IMR-90 (cell line): ENCODE measurements at places on chromosomes 3 and 15. TPM values are rescaled to one million over a fixed set of nuclear protein-coding genes. Genes with fewer than 3 reads are reported as not detected.

Gene GALNT15
- 14.7 and 19.7 TPM in 2 replicates for total RNA-seq

Gene ZPLD1
- total RNA-seq: under 0.01 TPM in 2 replicates

Gene ACY1
- 21.1 and 22.0 TPM in 2 replicates for total RNA-seq

Gene DUOX1
- not detected in 2 replicates for total RNA-seq

Gene ECE2
- not detected in 2 replicates for total RNA-seq

DNA sequence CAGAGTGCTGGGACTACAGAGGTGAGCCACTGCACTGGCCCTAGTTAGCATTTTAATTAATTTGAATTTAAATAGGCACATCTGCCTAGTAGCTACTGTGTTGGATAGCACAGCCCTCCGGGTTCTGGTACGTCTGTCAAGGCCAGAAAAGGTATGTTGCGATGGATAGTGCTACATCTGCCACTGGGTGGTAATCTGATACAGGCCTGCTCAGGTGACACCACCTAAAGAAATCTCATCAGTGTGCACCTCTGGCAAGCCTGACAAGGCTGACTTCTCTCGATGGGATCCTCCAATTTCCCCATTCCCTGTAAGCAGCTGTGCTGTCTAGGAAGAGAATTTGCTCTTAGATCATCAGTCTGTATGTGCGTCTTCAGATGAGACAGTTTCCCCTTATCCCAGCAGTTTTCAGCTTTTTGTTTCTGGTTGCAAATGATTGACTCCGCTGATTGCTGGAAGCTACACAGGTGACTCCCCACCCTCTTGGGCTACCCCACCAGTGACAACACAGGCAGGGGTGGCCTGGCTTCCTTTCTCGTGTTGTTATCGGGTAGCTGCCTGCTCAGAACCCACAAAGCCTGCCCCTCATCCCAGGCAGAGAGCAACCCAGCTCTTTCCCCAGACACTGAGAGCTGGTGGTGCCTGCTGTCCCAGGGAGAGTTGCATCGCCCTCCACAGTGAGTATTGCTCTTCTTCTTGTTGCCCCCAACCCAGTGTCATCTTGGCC lies at the start of gene CCR9:
TSS of gene CCR9 (plus strand) at position 565 of the 727 bp plus-strand sequence. CDS start 8,391 bp downstream, outside the sequence.
- DNase-seq: no peak
- H3K4me1 ChIP-seq: no peaks in the 10 kb centered on the region; the same call in 1 of the 2 replicates
- no peak within 1 kb of the TSS for H3K4me3 ChIP-seq
- no peak within 1 kb of the TSS for H3K27ac ChIP-seq
- H3K27me3 ChIP-seq: peaks cover 36% of the 10 kb centered on the region

DNA sequence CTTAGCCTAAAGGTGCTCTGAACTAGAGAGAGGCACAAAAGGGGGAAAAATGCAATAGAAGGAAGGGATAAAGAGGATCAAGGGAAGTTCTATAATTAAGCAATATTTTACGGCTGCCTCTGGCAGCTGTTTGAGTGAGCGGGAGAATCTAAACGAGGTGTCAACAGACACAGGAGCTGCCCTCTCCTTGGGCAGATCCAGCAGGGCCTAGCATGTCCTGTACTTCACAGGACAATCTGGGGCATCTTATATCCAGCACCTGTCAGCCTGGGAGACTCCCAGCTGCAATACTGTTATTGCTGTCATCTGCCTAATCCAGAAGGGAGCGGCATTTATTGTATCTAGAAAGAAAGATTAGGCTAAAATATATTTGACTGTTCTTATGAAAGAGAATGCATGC lies 68.9 kb downstream of the WWTR1 start:
- no peak for DNase-seq
- peaks cover 2% of the 10 kb centered on the region; the same call in 1 of the 2 replicates for H3K36me3 ChIP-seq
- no peaks in the 10 kb centered on the region for H3K27me3 ChIP-seq
- peak overlapping the region; percentile 55 for H3K27ac ChIP-seq

DNA sequence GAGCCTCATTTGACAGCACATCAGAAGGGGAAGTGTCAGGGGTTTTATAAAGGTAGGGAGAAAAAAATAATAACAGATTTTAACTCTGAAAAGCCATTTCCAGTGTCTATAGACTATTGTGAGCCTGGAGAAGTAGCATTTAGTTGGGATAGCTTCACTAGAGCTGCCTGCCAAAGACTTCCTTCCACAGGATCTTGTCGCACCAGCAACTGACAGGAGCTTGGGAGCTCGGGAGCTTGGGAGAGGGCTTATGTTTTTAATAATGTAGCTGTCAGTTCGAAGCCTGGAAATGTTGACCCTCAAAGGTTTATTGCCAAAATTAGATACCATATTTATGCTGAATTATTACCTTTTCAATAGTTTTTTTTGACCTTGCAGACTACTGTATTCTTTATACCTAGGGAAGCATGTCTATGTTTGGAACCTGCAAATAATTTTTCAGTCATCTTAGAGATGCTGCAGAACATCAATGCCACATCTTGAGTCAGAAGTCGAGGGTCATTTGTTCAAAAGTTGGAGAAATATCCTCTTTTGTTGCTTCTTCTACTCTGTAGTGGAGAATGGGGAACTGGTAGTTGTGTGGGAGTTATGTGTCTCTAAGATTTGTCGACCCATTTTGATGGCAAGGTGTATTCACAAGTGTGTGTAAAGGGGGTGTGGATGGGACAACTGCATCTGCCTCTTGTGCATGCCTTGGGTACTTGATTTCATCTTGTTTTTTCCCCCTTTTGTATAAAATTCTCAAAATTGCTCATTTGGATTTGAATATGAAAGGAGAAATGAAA lies 41.7 kb downstream of the ARPP21 start:
- no peaks in the 10 kb centered on the region for H3K4me1 ChIP-seq
- no peak overlapping the region for H3K4me3 ChIP-seq
- no peaks in the 10 kb centered on the region for H3K36me3 ChIP-seq
- DNase-seq: no peak
- no peak overlapping the region for H3K27ac ChIP-seq
- H3K27me3 ChIP-seq: no peaks in the 10 kb centered on the region

- no peaks in the 10 kb centered on the region for H3K27me3 ChIP-seq
- H3K4me1 ChIP-seq: no peaks in the 10 kb centered on the region
- DNase-seq: no peak
Observed at GRCh38 chr3:116084999-116085791, 360.1 kb downstream of the LSAMP start.

DNA sequence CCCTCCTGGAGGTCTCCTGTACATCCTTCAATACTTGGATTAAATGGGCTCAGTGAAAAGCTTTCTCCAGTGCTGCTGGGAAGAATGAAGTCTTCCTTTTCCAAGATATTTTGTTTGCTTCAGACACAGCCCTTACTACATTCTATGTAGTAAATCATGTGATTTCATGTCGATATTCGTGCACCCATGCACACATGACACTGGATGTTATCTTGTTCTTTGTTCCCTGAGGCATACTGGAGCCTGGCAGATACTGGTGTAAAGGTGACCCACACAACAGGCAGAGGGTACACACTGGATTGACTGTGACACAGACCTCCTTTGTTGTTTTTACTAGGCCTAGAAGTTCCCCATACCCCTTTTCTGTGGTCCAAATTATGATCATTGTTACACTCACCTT lies 40.3 kb upstream of the ATP2C1 start:
- no peak for DNase-seq
- H3K4me3 ChIP-seq: no peak overlapping the region

GRCh38 chr15:92809880-92810361 lies 90.2 kb upstream of the CHD2 start:
- H3K4me3 ChIP-seq: peak overlapping the region; percentile 44
- no peaks in the 10 kb centered on the region for H3K27me3 ChIP-seq
- peak; percentile 68 for DNase-seq
- H3K4me1 ChIP-seq: peaks cover 7% of the 10 kb centered on the region

- H3K4me1 ChIP-seq: peaks cover 3% of the 10 kb centered on the region; the same call in 1 of the 2 replicates
- DNase-seq: no peak
- H3K36me3 ChIP-seq: no peaks in the 10 kb centered on the region
- H3K27me3 ChIP-seq: peaks cover 69% of the 10 kb centered on the region
- H3K27ac ChIP-seq: no peak overlapping the region
Observed at GRCh38 chr3:194251007-194251406, 100.1 kb downstream of the CPN2 start.

DNA sequence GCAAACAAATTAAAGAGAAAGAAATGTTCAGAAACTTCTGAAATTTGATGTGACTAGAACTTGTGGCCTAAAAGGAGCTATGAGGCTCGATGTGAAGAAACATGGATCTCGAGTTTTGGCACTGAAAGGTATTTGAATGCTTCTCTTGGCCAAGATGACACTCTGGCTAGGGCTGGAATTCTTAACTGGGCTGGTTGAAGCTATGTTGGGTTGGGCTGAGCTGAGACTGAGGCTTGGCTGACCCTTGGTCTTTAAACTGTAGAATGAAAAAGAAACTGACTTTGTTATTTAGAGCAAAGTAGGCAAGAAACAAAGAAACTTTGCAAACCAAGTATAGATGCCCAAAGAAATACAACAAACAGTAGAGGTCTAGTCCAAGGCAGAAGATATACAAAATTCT lies 28.1 kb upstream of the CLDN16 start:
- no peak overlapping the region for H3K4me3 ChIP-seq
- no peaks in the 10 kb centered on the region for H3K27me3 ChIP-seq
- DNase-seq: no peak
- peaks cover 2% of the 10 kb centered on the region; the same call in 1 of the 2 replicates for H3K4me1 ChIP-seq
- no peak overlapping the region for H3K27ac ChIP-seq
- H3K36me3 ChIP-seq: no peaks in the 10 kb centered on the region

GRCh38 chr3:12186046-12186445 lies 27.3 kb upstream of the TIMP4 start:
- no peak for DNase-seq
- H3K4me3 ChIP-seq: no peak overlapping the region
- no peak overlapping the region for H3K27ac ChIP-seq
- H3K4me1 ChIP-seq: peaks cover 19% of the 10 kb centered on the region
- no peaks in the 10 kb centered on the region for H3K27me3 ChIP-seq
- H3K36me3 ChIP-seq: no peaks in the 10 kb centered on the region

- H3K36me3 ChIP-seq: no peaks in the 10 kb centered on the region
- no peak overlapping the region for H3K4me3 ChIP-seq
- no peaks in the 10 kb centered on the region for H3K27me3 ChIP-seq
- H3K4me1 ChIP-seq: peaks cover 6% of the 10 kb centered on the region
- DNase-seq: no peak
Observed at GRCh38 chr3:114450008-114450596, 156.3 kb downstream of the TIGIT start.

DNA sequence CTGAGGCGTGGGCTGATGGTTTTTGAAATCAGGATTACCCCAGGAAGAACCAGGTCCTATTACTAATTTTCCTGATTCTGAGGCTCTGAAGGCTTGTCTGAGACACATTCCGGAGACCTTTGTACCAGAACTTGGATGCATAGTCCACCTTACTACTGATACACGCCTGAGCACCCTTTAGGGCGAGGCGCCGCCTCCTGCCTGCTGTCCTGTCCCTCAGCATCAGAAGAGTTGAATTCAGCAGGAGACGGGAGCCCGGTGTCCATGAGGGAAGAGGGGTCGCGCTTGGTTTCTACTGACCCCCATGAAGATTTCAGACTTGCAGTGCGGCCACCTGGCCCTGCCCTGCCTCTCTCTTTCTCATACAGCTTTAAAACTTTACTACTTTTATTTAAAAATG lies 49.9 kb downstream of the KLF13 start:
- H3K36me3 ChIP-seq: peaks cover 27% of the 10 kb centered on the region
- no peaks in the 10 kb centered on the region for H3K27me3 ChIP-seq
- peaks cover 5% of the 10 kb centered on the region for H3K4me1 ChIP-seq

- H3K4me1 ChIP-seq: peaks cover 7% of the 10 kb centered on the region
- no peak overlapping the region for H3K27ac ChIP-seq
- H3K36me3 ChIP-seq: no peaks in the 10 kb centered on the region
- H3K4me3 ChIP-seq: no peak overlapping the region
- DNase-seq: no peak
- peaks cover 5% of the 10 kb centered on the region; the same call in 1 of the 2 replicates for H3K27me3 ChIP-seq
Observed at GRCh38 chr3:126104742-126105605, 21.1 kb upstream of the SLC41A3 start.

DNA sequence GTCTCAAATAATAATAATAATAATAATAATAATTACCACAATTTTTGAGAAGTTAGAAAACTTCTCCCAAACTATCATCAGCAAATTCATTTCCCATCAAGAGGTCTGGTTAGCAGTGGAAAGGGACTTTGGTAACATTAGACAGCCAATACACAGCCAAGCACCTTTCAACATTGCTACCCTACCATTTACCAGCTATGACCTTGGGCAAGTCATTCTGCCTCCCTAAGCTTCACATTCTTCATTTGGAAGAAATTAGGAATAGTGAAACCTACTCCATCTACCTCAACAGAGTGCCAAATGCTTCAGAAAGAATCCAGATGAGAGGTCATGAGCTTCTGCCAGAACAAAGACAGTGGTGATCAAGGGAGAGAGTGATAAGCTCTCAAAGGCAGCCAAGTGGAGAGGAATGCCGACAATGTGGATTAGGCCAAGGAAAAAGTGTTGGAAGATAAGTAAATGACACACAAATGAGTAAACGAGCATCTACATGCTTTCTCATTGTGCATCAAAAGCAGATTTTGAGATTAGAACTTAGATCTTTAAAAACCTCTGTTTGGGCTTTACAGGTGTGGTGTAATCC lies 42.9 kb upstream of the LPP start:
- H3K36me3 ChIP-seq: no peaks in the 10 kb centered on the region
- no peak overlapping the region for H3K27ac ChIP-seq
- H3K4me1 ChIP-seq: no peaks in the 10 kb centered on the region
- H3K4me3 ChIP-seq: no peak overlapping the region
- no peak for DNase-seq

DNA sequence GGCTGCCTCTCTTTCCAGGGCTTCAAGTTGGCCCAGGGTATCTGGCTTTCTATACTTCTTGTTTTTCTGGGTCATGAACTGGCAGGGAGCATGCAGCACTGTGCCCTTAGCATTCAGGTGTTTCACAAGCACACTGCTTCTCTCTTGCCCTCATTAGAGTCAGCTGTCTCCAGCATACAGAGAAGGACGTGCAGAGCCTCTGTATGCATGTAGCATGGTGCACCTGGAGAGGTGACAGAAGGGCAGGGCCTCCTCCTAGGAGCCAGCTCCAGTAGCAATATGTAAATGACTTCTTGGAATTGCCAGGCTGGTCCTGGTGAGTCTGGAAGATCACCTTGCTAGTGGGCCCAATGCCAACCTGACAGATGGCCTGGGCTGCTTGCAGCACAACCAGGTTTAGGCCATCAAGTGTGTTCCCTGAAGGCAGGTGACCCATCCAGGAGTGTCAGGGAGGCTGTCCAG lies 44.8 kb upstream of the ATP2C1 start:
- H3K27ac ChIP-seq: no peak overlapping the region
- no peak overlapping the region for H3K4me3 ChIP-seq
- no peaks in the 10 kb centered on the region for H3K4me1 ChIP-seq
- no peaks in the 10 kb centered on the region for H3K36me3 ChIP-seq
- H3K27me3 ChIP-seq: peaks cover 3% of the 10 kb centered on the region

DNA sequence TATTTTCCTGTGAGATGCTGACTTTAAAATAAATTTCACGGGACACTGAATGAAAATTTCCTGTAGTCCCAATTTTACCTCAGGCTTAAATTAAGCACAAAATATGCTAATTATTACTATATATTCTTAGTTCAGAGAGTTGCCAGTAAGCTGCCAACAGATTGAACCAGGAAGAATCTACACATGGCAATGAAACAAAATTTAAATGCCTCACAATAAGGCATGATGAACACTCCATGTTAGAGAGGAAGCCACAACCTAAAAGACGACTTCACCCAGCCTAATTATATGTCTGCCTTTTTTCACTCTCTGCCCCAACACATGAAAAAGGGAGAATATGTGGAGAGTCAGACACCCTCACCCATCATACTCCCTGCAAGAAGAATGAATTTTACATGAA lies 39.7 kb downstream of the DNAAF4 start:
- no peaks in the 10 kb centered on the region for H3K27me3 ChIP-seq
- no peak overlapping the region for H3K27ac ChIP-seq
- H3K36me3 ChIP-seq: no peaks in the 10 kb centered on the region
- H3K4me1 ChIP-seq: no peaks in the 10 kb centered on the region
- no peak for DNase-seq
